ENCODE measurements at places on chromosomes 6 and 20.

- DNase-seq: no peak
Observed at GRCh38 chr6:2971420-2972218, at the start of gene SERPINB6. Gene SERPINB6, minus strand, starts transcription at chr6:2971567. Its CDS starts 12,235 bp downstream, at chr6:2959332.

DNA sequence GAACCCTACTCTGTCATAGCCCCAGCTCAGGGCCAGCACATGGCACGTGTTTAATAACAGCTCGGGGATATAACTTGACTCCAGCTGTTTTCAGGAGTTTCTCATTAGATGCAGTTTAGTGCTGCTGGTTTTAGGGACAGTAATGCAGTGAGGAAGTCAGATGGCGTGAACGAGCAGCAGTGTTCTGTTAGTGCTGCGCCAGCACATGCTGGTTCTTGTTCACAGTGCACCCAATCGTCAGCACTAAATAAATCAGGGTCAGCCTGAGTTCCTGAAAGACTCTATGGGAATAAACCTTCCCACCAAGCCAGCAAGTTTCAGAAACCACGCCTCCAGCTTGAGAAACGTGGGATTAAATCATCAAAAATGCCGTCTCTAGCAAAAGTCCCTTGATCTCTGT lies 235.9 kb upstream of the SUPT3H start:
- no peak for DNase-seq

- DNase-seq: no peak
Observed at GRCh38 chr20:35617397-35618262, 2.0 kb downstream of the SPAG4 start.

DNA sequence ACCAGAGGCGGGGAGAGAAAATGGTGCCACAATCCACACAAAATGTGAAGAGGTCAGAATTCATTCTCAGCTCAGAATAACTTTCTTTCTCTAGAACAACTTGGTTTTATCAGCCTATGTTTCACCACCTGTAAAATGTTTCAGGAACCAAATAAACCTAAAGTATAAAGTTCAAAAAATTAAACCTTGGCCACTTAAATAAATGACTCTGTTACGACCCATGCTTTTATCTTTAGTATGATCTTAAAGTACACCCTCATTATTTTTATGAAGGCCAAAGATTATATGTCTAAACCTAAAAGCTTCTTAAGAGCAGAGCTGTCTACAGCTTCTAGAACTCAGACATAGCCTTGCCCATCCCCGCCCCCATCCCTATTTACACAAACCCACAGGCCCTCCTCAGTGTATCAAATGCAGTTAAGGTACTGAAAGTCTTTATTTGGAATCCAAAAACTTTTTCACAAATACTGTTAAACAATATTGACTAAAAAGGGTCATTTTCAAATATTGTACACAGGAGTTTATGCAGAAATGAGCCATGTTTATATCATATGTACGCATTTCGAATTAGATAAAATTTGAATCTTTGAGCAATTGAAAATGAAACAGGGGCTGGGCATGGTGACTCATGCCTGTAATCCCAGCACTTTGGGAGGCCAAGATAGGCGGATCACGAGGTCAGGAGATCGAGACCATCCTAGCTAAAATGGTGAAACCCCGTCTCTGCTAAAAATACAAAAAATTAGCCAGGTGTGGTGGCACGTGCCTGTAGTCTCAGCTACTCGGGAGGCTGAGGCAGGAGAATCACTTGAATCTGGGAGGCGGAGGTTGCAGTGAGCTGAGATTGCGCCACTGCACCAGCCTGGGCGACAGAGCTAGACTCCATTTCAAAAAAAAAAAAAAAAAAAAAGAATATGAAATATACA lies 5.7 kb upstream of the NHSL1 start:
- no peak for DNase-seq

GRCh38 chr6:96467814-96468213 lies 53.8 kb upstream of the UFL1 start:
- DNase-seq: no peak

DNA sequence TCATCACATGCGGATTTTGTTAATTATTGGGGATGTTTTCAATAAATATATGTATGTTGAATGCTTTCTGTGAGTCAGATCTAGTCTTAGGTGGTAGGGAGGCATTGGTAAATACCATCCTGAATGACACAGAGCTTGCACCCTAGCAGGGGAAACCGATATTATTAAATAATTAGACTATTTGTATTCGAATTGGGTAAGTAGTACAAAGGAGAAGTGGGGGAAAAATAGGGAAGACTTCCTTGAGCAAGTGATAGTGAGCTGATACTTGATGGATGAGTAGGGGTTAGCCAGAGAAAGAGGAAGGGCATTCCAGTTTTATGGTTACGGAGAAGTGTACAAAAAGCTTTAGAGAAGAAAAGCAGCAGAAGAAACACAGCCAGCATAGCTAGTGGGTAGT lies 1.5 kb downstream of the RIOK1 start:
- DNase-seq: no peak

GRCh38 chr6:64998204-64998603 lies 708.8 kb downstream of the EYS start:
- no peak for DNase-seq

- no peak for DNase-seq
Observed at GRCh38 chr20:41300383-41300782, 17.1 kb downstream of the ZHX3 start.

- no peak for DNase-seq
Observed at GRCh38 chr6:119174879-119175817, 96.7 kb upstream of the FAM184A start.

GRCh38 chr20:44752099-44752931 lies 6.7 kb downstream of the KCNK15 start:
- DNase-seq: no peak

DNA sequence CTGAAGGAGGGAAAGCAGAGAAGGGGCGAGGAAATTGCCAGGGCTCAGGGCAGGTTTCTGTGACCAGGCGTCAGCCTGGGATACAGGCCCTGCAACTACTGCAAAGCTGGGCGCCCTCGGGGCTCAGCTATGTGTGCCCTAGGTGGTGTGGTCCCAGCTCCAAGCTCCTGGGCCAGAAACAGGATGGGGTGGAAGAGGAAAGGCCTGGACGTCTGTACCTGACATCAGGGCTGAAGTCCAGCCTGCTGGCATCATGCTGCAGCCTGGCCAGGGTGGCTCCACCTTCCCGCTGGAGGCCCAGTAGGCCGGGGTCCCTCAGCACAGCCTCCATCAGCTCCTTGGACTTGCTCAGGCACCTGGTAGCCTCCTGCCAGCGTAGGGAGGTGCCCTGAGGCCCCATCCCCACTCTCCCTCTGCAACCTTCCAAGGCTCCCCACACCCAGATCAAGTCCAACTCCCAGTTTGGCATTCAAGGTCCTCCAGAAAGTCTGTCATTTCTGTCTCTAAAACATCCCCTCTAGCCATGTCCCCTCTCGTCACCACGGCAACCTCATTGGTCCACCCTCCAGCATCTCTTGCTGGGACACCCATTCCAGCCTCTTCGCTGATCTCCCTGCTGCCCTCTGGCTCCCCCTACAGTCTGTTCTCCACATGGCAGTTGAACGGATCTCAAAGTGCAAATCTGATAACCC lies 38.2 kb downstream of the KIAA1755 start:
- no peak for DNase-seq

- no peak for DNase-seq
Observed at GRCh38 chr6:16967470-16967817, 134.4 kb upstream of the STMND1 start.

- no peak for DNase-seq
Observed at GRCh38 chr6:98581705-98582104, 252.7 kb upstream of the POU3F2 start.

DNA sequence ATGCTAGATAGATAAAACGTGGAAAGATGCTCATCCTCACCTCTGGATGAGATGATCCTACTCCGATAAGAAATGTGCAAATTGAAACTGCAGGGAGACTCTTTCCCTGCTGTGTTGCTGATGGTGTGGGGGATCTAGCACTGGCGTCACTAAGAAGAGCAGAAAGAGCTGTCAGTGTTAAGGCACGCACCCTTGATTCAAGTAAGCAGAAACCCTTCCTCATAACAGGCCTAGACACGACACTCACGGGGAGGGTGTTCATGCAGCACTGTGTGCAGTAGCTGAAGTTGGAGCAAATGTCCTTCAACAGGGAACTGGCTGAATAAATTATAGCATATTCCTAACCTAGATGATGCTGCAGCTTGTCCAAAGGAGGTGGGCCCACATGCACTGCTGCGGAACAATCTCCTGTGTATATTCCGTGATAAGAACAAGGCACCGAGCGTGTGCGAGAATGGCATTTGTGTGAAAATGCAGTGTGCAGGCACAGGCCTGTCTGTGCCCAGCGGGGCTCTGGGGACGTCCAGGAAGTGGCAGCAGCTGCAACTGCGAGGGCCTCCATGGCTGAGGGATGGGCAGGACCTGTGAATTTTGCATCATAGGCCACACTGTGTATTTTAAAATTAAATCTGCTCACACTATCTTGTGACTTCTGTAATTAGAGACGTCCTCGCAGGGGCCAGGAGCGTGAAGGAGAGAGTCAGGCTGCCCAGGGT lies 64.0 kb downstream of the TCP11 start:
- DNase-seq: no peak
